ENCODE measurements at places on chromosomes 2 and 18. TPM values are rescaled to one million over a fixed set of nuclear protein-coding genes. Genes with fewer than 3 reads are reported as not detected.

GRCh38 chr18:79275992-79276391 lies 119.7 kb upstream of the NFATC1 start:
- DNase-seq = no peak

- no peak for DNase-seq
Measured at GRCh38 chr2:28224648-28225472, 167.8 kb upstream of the FOSL2 start.

DNA sequence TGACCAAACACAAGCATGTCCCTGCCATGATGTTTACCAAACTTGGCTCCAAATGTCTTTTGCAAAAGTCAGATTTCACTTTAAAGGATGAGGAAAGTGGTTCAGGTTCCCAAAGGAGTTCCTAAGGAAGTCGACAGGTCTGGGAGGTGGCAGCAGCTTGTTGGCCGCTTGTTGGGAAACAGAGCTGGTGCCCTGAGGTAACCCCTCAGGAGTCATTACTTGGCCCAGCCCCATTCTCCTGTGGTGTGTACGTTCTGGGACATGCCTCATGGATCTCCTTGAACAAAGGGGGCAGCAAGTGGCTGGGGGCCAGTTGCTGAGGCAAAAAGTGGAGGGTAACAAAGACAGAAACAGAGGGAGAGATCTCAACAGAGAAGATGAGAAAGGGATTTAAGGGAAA lies 10.9 kb downstream of the TMBIM1 start:
- no peak for DNase-seq

- no peak for DNase-seq
Measured at GRCh38 chr18:78682716-78683115, 296.9 kb upstream of the SALL3 start.

Gene GALNT5
- 0.19 TPM for total RNA-seq

Gene ALPG
- not detected for total RNA-seq

Measured in left ventricle myocardium inferior (tissue), 1 donor.